ENCODE measurements at places on chromosomes 12 and 14.
A peak's percentile ranks its signal among the peaks of the same experiment; 100 is the strongest.

DNA sequence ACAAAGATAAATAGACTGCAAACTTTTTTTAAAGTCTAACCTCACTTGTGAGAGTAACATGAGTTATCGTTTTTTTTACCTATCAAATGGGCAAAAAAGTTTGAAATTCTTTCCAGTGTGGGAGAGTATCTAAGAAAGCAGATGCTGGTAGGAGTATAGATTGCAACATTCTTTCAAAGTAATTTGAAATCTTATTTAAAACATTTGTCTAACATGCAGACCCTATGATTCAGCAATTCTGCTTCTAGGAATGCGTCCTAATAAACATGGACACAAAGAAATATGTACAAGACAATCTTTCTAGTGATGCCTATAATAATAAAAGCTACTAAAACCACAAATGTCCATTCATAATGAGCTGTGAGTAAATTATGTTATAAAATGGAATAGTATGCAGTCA lies 110.4 kb upstream of the TMCC3 start:
- DNase-seq = no peak

DNA sequence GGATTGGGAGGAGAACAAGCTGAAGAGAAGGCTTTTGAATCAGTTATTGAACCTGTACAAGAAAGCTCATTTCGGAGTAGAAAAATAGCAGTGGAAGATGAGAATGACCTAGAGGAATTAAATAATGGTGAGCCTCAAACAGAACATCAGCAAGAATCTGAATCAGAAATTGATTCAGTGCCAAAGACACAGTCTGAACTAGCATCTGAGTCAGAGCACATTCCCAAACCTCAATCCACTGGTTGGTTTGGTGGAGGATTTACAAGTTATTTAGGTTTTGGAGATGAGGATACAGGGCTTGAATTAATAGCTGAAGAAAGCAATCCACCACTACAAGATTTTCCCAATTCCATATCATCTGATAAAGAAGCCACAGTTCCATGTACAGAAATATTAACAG lies 13.5 kb downstream of the MIA2 start:
- DNase-seq = no peak

GRCh38 chr12:124621296-124621660 lies 53.9 kb upstream of the NCOR2 start:
- no peak for DNase-seq

DNA sequence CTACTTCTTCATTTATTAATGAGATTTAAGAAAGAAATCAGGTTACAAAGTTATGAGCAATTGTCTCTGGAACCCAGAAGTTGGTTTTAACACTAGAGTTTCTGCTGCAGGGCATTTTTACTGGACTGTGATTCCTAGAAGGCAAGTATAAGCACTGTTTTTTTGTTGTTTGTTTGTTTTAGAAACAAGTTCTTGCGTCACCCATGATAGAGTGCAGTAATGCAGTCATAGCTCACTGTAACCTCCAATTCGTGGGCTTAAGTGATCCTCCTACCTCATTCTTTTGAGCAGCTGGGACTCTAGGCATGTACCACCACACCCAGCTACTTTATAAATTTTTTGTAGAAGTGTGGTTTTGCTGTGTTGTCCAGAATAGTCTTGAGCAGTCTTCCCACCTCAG lies 25.6 kb downstream of the RAP1B start:
- DNase-seq = no peak

DNA sequence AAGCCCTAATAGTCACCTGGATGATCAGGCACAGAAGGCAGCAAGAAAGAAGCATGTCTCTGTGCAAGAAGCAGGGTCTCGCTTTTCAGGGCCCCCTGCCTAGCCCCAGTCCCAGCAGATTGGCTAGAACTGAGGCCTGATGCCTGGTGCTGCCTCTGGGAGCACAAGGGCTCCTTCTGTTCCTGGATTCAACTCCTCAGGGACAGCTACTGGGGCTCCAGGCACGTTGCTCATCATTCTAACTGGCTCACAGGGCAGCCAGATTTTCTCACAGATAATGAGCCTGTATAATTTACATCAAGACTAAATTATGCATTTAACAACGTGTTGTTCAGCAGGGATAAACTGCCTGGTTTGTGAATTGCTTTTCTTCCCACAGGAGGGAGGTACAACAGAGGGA lies 106.5 kb upstream of the PLXNC1 start:
- DNase-seq = no peak

GRCh38 chr12:88743946-88744685 lies 163.8 kb upstream of the KITLG start:
- DNase-seq = no peak

DNA sequence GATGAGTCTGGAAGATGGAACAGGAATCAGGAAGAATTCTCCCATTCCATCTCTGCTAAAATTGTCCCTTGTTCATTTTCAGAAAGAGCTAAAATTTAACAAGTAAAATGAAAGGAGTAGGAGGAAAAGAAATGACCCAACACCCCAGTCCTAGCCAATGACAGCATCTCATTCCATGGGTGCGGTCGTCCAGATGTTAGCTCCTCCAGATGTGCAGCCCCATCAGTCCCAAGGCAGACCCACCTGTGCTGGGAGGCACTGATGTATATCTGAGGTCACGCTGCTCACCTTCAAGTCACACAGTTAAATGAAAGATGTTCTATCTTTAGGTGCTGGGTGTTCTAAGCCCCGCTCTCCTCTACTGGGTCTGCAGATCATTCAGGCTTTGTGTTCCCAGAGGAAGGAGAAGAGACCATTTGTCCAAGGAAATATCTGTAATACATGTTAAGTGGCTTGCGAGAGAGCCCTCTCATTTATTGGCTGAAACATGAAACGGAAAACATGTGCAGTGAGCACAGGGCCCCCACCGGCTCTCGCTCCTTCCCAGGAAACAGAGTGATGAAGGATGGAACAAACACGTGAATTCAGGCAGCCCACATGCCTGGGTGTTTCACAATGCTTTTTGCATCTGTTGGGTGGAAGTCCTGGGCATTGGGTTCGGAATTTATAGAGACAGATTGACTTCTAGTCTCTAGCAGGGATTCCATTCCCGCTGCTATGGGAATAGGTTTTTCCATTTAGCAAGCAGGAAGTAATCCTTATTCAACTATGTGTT lies 294.6 kb downstream of the NUAK1 start:
- no peak for DNase-seq

- DNase-seq = no peak
Observed at GRCh38 chr12:62957233-62957953, 22.4 kb upstream of the PPM1H start.

DNA sequence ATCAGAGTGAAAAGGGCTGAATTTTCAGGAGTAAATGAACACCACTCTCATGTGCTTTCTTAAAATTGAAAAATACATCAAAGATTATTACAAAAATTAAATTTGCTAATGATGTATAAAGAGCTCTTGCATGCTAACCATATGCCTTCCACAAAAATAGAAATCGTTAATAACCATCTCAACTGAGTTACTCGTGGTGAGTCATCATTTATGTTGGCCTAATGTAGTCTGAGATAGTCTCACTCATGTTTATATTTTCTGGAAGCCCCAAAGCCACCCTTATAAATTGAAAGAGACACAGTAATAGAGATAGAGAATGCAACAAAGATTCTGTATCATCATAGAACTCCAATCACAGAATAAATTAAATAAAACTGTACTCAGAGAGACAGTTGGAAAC lies 131.2 kb downstream of the KCNH5 start:
- no peak for DNase-seq

DNA sequence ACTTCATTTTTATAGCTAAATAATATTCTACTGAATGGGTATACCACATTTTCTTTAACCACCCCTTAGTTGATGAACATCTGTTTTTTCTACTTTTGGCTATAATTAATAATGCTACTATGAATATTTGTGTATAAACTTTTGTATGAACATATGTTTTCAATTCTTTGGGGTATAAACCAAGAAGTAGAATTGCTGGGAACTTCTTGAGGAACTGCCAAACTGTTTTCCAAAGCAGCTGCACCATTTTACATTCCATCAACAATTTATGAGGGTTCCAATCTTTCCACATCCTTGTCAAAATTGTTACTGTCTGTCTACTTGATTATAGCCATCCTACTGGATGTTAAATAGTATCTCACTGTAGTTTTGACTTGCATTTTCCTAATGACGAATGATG lies 221.8 kb downstream of the PRKD1 start:
- DNase-seq = no peak

DNA sequence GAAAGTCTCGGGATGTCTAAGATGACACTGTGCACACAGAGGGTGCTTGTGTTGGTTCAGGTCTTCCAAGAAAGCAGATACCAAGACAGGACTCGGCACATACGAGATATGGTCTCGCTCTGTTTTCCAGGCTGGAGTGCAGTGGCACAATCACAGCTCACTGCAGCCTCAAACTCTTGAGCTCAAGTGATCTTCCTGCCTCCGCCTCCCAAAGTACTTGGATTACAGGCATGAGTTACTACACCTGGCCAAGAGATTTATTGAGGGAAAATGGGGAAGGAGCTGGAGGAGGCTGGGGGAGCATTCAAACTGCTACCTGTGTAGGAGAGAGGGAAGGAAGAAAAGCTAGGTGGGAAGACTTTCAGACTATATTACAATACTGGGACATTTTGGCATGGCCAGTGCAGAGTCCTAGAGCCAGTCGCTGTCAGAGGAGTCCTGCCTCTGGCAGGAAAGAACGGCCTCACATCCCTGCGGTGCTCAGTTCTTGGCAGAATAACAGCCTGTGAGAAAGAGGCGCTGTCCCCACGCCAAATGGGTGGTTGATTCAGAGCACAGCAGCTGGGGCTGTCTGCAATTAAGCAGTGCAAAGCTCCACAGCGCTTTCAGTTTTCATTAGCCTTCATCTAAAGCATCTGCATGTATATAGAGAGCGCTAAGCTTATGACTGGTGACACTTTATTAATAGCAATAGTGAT lies 18.3 kb downstream of the SLC17A8 start:
- no peak for DNase-seq

DNA sequence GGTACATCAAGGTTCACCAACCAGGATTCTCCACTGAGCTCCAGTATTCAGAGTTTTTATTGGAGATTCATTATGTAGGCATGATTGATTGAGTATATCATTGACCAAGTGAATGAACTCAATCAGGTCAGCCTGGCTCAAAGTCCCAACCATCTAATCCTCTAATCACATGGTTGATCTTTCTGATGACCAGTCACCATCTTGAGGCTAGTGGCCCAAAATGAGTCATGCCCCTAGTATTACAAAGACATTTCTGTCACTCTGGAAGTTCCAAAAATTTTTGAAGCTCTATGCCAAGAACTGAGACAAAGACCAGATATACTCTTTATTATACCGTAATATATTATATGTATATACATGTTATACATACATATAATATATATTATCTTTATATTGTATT lies 75.9 kb upstream of the ATF7IP start:
- no peak for DNase-seq

GRCh38 chr14:79098324-79098723 lies 928.2 kb downstream of the NRXN3 start:
- DNase-seq = no peak

DNA sequence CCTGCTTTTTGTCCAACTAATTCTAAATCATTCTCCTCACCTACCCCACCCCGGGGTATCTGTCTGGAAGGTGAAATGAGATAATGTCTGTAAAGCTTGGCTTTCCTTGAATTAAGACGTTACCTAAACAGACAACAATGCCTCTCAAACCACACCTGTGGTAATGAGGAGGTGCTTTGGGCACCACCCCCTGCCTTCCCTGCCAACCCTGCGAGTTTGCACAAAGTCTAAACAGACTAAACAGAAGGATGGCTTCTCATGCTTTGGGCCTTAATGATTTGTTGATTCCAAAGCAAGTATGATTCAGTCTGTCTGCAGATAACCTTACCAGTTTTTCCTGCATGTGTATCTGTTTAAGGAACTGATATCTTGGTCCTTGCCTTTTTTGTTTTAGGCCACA lies 82.4 kb downstream of the ZFC3H1 start:
- DNase-seq = no peak

DNA sequence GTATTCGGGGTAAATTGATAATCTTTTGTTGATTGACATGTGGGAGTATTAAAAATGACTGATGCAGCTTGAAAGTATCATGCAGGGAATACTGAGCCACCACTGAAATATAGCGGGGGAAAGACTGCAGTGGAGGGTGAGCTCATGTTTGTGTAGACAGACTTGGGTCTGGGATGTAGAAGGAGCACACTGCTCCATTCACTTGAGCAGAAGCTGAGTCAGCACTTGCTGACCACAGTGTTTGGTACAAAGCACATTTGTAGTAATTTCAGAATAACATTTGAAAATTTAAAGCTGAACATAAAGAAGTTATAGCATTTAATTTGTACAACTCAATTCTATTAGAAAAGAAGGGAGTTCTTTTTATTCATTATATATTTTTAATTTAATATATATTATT lies 304.3 kb upstream of the PRICKLE1 start:
- no peak for DNase-seq

DNA sequence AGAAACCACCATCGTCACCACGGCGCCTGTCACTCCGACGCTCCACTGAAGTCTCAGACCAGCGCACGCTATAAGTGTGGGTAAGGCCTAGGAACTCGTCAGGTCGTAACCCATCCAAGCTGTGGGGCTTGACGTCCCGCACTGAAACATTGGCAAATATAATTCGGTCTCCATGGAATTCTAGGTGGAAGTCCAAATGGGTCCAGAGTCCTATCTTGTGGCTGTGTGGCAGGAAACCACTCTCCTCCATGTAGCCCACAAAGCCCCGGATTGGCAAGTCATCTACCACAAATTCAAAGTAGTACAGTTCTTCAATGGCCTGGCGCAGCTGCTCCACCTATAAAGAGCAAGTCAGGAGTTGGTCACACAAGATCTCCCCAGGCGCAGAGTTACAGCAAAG lies 2.3 kb downstream of the TM9SF1 start:
- DNase-seq = no peak

DNA sequence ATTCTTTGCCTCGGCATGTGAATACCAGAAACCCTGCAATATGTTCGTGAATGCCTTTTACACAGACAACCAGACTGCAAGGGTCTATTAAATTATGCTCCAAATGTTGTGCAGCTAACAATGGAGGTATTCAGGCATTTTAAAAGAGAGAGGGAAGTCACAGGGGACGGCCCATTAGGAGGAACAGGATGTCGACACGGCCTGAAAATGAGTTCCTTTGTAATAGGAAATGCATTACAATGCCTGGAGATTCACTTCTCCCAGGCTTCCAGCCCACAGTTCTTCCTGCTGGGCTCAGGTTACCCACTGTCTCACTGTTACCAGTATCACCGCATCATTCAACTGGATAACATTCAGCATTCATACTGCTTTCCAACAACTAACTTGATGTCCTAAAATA lies 2.5 kb downstream of the DUSP6 start:
- DNase-seq = peak; percentile 83

GRCh38 chr12:97754306-97754705 lies 291.7 kb downstream of the RMST start:
- no peak for DNase-seq

DNA sequence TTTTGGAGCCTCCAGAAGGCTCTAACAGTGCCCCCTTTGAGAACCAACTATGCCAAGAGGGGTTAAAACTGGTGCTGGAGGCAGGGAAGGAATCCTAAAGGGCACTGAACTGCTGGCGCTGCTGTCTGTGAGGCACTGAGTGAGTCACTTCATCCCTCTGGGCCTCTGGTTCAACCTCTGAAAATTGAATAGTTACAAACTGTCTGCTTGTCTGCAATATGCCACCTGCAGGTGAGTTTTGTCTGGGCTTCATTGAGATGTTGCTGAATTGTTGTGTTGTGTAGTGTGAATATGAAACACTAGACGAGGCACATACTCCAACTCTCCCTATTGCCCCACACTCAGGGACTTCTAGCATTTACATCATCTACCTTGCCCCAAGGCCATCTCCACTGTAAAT lies 68.0 kb downstream of the GRIN2B start:
- DNase-seq = no peak

GRCh38 chr12:107788690-107789458 lies 14.4 kb downstream of the ASCL4 start:
- no peak for DNase-seq
